ENCODE measurements at places on chromosomes 5 and 9.
A peak's percentile ranks its signal among the peaks of the same experiment; 100 is the strongest.

DNA sequence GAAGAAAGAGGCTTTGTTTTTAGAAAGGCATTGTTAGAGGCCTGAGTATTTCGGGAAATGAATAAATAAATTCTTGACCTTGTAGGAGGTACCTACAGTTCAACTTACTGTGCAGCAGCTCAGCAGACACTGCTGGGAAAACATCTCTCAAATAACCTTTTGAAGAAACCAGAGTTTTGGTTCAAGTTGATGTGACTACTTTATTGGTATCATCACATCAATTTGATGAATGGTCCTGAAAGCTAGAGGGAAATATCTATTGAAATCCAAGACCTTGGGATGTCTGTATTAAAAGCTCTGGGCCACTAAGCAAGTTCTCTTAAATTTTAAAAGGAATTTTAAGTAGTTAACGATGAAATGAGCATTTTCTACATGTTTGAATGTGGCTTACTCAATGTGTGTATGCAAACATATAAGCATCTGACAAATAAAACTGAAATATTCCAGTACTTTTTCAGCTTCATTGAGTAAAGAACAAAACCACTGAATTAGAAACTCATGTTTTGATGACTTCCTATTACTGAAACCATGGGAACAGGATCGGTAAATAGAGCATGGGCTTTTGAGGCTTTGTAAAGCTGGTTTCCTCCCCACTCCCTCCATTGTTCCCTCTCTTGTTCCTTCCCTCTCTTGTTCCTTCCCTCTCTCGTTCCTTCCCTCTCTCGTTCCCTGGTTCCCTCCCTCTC is 36.7 kb downstream of the SLC27A6 start:
- no peak for DNase-seq

DNA sequence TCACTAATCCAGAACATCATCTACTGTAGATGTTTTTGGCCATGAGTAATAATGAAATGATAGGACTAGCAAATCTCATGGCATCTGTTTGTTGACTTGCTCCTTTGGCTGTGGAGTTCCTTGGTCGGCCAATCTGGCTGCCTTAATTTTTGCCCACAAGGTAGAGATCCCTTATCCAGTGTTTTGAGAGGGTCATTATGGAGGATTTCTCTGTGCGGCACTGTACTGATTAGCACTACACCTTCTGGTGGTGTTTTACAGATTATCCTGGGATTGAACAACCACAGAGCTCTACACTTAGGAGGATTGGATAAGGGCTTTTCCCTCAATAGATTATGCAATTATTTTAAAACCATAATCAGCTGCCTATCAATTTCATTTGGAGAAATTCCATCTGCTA is 3.2 kb upstream of the ENHO start:
- DNase-seq, result no peak

- no peak for DNase-seq
These were observed 37.0 kb downstream of the TNFSF8 start for GRCh38 chr9:114893221-114894010.

GRCh38 chr9:106800701-106801270 is 62.2 kb upstream of the ZNF462 start:
- no peak for DNase-seq

DNA sequence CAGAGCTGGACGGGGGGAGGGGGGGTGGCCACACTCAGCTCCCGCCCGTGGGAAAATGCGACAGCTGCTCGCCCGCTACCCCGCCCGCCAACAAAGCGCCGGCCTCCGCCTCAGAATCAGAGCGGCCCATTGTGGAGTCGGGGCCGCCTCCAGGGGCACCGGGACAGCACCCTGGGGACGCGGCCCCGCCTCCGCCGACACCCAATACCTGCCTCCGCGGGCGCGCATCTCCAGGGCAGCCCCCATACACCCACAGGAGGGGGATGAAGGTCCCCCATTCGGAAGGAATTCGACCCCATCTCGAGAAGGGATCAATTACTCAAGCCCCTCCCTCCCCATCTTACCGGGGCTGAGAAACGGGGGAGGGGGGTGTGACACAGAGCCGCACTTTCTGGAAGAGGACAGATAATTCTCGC is 1.3 kb downstream of the NOTCH1 start:
- no peak for DNase-seq

DNA sequence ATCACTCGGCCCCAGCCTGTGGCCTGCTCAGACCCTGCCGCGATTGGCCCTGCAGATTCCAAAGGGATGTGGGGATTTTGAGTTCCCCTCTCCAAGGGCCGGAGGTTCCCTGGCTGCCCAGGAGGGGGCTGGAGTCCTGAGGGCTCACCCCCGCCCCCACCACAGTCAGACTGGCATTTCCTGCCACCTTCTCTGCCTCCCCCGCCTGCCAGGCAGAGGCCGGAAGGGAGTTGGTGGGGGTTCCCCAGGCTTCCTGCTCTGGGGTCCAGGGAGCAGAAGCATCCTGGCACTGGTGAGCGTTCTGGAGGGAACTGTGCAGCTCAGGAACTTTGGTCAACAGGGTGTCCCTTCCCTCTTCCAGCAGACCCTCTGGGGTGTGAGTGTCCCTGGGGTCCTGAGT is 70.6 kb downstream of the RXRA start:
- no peak for DNase-seq

DNA sequence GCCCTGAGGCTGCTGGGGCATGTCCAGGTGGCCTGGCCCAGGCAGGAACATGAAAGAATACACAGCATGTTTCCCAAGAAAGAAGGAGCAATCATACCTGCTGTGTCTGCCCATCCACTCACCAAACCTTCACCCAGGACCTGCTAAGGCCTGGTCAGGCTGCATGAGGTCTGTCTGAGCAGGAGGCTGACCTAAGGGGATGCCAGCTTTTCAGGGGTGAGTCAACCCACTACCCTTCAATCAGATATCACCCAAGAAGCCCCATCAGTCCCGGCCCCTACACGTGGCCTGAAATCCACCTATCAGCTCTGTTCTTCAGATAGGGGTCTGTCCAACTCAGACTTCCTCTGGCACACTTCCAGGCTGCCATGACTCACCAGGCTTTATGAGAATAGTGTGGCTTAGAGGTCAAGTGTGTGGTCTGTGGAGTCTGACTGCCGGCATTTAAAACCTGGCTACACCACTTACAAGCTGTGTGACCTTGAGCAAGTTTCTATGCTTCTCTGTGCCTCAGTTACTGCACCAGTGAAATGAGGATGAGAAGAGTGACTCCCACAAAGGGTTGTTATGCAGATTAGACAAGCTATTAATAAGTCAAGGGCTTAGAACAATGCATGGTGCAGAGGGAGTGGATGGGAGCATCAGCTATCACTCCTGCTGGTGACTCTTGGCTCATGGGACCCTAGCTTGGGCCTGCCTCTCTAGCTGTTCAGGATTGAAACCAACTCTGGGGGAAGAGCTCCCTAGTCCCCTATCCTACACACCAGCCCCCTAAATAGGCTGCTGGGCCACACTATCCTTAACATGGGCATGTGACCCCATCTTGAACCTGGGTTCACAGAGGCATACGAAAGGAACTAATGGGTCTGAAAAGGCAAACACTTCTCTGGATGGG is 130.3 kb downstream of the PAX5 start:
- no peak for DNase-seq

- no peak for DNase-seq
These were observed 111.1 kb downstream of the KCTD16 start for GRCh38 chr5:144281784-144282183.

GRCh38 chr5:95730730-95731570 is at the start of gene RHOBTB3:
Gene RHOBTB3 (plus strand): TSS chr5:95731336. CDS start chr5:95731683, 347 bp downstream.
- DNase-seq, result peak; percentile 7
